Activated CD8-positive, alpha-beta memory T cell treated with anti-CD3 and anti-CD28 coated beads for 4 hours (primary cell): ENCODE measurements at places on chromosomes 7 and 10.

- DNase-seq, result no peak
Observed at GRCh38 chr10:93622942-93623341, 10.6 kb downstream of the PDE6C start.

- DNase-seq, result no peak
Observed at GRCh38 chr7:20158684-20159083, 58.5 kb downstream of the MACC1 start.

DNA sequence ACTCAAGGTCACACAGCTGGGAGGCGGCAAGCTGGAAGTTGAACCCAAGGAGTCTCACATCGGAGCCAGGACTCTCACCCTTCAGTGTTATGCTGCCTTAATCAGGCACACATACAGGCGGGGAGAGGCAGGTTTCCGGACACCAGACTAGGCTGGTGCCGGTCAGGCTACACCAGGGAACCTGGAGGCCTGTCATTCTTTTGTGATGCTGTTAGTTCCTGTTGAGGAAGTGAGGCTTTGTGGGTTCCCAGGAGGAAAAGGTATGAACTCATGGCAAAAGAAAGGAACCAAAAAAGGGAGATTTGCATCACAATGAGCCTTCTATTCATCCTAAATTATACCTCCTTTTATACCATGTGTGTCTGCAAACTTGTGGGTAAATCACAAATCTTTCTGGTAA, 103.8 kb downstream of the TCF7L2 start:
- no peak for DNase-seq

DNA sequence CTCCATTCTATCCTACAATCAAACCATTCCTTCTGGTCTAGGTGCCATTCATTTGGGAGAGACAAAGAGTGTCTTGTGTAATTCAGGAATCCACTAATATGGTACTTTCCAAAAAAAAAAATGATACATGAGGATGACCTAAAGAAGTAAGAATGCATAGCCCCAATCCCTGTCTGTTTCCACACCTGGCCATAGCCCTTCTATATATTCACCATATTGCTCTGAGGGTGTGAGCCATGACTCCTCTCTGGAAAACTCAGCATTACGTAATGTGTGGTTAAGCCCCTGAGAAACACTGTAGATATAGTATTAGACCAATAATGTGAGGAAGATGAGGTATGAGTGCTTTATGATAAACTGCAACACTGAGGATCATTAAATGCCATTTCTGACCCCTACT, 592.7 kb downstream of the INHBA start:
- no peak for DNase-seq

GRCh38 chr7:19561121-19561805, 147.6 kb downstream of the POLR1F start:
- no peak for DNase-seq

- no peak for DNase-seq
Observed at GRCh38 chr10:113183573-113183972, 233.5 kb downstream of the TCF7L2 start.

- no peak for DNase-seq
Observed at GRCh38 chr10:30176776-30177533, 117.6 kb upstream of the JCAD start.

- DNase-seq, result no peak
Observed at GRCh38 chr10:73780301-73780700, 1.5 kb upstream of the CHCHD1 start.

DNA sequence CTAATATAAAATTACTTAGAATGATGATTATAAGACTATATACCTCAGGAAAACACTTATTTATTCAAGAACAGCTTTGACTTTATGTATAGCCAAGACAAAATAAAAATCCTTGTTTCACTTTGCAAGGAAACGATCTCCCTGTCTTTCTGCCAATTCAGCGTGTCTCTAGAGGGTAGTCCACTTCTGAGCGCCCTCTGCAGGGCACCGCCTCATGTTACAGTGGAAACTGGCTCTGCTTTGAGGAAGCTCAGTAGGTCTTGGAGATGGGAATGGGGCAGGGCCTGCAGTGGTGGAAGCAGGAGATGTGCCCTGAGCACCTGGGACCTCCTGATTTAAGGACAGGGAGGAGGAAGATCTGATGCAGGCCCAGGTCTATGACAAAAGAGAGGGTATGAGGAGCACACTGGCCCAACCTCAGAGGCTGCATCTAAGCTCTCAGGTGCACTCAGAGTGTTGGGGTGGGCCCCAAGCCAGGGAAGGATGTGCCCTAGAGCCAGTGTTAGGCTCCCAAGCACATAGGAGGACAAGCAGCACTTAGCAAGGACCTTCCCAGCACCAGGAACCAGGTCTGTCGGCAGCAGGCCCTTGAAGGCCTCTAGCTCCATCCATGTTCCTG, 481.0 kb downstream of the TNS3 start:
- DNase-seq, result no peak

GRCh38 chr10:44969854-44970253, 8.8 kb downstream of the DEPP1 start:
- DNase-seq, result no peak
